Stimulated activated CD4-positive, alpha-beta T cell treated with anti-CD3 and anti-CD28 coated beads, Interleukin-4, amount 100 ng/mL, for 1 hour (primary cell): ENCODE measurements at places on chromosomes 5 and 9.

DNA sequence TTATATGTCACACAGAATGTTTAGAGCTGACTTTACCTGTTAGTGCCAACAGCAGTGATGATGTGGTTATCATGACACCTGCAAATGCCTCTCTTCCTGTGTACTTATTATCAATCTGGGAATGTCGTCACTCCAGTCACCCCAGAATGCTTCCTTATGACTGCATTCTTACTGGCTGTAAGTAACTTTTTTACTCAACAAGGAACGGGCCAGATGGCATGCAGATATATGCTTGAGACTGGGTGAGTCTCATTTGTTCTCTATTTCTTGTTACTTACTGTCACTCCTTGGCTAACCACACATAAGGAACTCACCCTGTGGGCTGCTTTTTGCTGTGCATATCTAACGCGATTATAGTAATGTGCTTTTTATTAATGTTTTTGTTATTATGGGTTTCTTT, 385.5 kb upstream of the MEF2C start:
- DNase-seq: no peak

DNA sequence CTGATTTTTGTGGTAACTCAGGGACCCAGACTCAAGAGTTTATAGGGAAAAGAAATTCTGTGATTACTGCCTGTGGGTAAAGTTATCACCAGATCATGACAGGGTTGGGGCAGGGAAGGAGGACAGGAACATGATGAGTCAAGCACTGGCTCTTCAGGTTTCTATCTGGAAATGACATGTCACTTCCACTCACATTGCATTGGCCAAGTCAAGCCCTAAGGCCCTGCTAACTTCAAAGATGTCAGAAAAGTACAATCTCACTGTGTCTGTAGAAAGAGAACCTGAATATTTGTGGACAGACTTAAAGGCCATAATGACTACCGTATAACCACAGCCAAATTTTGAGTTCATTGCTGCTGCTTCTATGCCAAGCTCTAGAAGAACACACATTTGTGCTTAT, 187.7 kb downstream of the TLE4 start:
- DNase-seq: no peak

DNA sequence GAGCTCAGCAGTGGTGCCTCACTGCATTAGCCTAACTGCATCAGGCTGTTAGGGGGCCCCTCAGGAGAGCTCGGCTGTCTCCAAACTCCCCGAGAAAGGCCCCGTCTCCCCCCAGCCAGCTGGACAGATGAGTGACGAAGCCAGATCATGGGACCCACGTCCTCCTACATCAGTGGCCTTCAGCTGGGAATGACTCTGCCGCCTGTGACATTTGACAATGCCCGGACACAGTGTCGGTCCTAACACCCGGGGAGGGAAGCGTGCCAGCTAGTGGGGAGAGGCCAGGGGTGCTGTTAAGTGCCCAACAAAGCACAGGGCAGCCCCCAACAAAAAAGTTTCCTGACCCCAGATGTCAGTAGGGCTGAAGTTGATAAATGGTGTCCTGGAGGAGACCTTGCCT, 375.2 kb upstream of the IRX2 start:
- no peak for DNase-seq

- DNase-seq: no peak
Measured at GRCh38 chr5:173680660-173681242, 64.3 kb upstream of the BOD1 start.

GRCh38 chr9:124007565-124008302, 3.8 kb upstream of the LHX2 start:
- DNase-seq: no peak
